ENCODE measurements at places on chromosomes 7 and 10.

GRCh38 chr7:25009257-25009656 is 29.3 kb upstream of the OSBPL3 start:
- DNase-seq = no peak

DNA sequence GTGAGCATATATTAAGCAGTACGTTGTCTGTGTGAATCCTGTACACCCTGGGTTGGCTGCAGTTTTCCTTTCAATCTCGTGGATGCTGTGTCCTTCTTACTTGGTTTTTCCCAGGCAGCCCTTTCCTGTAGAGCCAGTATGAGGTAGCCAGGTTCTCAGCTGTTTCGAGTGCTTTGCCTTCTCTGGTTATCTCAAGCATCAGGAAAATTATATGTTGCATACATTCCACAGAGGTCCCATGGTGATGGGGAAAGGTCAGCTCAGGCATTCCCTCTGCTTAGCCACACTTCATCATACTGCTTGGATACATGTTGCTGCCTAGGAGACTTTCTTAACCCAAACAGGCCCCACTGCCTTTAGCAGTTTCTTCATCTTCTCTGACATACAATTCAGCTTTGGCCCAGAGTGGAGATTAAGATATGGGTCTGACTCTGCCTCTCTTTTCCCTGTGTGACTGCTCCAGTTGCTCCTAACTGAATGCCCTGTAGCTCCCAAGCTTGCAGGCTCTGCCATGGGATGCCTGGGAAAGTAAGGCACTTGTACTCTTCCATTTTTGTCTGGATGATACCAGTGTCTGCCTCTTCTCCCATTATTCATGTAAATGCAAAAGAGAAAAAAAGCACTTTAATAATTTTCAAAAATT is 11.3 kb downstream of the GNAI1 start:
- DNase-seq = no peak

- no peak for DNase-seq
These were observed 40.2 kb upstream of the KLF6 start for GRCh38 chr10:3825244-3825643.

DNA sequence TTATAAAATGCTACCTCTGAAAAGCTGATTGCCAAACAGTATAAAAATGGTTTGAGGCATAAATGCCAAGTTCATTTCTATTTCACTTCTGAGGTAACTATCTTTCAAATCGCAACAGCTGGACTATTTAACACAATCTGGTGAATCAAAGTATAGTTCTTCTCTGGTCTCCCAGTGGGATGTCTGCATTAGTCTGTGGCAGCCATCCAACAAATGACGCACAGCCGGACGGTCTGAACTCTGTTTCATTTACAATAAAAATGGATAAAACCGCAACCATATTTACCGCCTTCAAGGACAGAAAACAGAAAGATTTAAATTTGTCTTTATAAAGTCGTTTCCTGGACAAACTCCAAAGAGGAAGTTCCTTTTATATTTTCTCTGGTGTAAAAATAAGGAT is 41.9 kb downstream of the ENO4 start:
- no peak for DNase-seq

DNA sequence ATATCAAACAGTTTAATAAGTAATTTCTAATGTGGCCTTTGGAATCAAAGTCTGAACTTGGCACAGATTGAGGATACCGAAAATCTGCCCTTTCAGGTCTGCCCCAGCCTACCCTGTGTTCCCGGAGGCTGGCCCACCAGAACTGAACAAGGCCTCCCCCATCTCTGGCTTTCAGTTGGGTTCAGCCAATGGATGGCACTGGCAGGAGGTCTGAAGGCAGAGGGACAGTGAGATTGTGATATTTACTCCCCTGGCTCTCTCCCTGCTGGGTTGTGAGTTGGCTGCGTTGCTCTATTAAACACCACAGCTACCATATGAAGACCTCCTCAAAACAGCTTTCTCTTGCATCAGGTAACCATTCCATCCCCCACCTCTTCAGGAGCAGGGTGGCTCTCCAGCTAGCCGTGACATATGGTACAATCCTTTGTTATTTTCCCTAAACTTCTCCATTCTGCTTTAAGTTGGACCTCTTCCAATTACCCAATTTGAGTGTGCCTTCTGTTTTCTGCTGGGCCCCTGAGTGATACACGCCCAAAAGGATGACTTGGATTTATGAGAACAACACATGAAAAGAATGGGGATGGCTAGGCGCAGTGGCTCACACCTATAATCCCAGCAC is 28.1 kb downstream of the DNMBP start:
- no peak for DNase-seq

GRCh38 chr10:71657604-71658466 is 61.7 kb downstream of the C10orf105 start:
- no peak for DNase-seq

DNA sequence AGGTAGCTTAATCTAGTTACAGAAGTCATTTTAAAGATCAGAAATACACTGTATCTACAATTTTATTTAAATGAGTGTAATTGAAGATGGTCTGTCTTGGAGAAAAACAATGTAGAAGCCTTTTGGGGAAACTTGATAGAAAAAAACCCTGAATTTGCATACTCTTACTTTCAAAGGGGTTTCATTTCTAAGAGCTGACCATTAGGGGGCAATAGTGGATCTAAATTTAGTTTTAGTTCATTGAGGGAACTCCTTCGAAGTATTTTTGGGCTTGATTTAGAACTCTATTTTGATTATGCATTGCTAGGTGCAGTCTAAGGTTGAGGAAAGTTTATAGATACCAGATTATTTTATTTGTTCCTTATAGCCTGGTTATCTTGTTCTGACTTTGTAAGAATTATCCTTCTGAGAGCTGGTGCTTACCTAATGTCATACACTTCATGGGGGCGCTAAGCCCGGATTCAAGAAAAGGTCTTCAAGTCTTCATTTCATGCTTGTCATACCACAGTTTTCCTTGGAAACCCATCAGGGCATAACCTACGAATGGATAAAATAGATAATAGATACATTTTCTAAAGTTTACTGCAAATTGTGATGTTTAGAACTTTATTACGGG is 69.1 kb upstream of the MXI1 start:
- no peak for DNase-seq

GRCh38 chr10:31315453-31315852 is 3.6 kb upstream of the ZEB1 start:
- DNase-seq = no peak

DNA sequence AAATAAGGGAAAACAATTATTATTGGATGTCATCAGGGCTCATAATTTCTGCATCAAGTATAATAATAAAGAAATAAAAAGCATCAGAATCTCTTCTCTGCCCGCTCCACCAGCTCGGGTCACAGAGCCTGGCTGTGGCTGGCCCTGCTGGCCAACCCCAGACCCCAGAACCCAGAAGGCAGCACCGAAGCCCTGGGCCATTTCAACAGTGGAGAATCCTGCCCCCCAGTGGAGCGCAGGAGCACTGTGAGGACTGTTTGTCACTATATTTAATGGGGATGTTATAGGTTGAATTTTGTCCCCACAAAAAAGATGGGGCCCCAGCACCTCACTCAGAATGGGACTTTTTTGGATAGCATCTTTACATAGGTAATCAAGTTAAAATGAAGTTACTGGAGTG is 27.3 kb downstream of the DENND11 start:
- DNase-seq = no peak

DNA sequence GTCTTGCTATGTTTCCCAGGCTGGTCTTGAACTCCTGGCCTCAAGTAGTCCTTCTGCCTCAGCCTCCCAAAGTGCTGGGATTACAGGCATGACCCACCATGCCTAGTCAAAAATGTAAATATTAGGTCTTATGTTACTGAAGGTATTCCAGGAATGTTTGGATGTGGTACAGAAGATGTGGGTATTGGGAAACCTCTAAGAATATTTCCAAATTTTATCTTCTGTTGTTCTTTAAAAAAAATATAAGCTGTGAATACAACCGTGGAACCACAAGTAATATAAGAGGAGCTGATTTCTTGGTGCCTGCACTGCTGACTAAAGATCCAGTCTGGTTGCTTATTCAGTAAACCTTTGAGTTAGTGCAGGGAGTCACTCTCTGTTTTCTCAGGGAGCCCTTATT is 178.3 kb downstream of the AUTS2 start:
- no peak for DNase-seq

DNA sequence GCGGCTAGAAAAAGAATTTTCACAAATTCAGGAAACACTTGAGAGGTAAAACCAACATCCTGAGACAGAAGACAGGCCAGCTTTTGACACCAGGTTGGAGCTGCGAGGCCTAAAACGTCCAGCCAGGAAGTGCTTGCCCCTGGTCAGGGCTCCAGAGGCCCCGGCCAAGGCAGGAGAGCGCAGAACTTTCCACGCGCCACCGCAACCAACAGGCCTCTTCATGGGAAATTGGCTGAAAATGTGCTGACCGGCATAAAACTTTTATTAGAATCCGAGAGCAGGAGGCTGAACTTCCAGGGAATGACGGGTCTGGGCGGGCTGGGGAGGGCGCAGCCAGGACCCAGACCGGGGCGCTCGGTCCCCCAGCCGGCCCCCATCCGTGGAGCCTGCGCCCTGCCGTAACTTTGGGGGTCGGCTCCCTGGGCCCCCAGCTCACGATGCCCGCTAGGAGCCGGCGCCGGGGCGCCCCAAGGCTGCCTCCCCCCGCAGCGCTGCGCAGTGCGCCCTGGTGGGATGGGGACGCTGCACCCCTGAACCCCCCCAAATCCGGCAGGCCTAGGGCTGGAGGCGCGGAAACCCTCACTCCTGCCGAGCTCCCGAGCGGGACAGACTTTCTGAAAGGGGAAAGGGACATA is 414.0 kb upstream of the MKI67 start:
- DNase-seq = no peak

- DNase-seq = peak; percentile 26
These were observed 421.4 kb downstream of the SDK1 start for GRCh38 chr7:3722396-3722922.

DNA sequence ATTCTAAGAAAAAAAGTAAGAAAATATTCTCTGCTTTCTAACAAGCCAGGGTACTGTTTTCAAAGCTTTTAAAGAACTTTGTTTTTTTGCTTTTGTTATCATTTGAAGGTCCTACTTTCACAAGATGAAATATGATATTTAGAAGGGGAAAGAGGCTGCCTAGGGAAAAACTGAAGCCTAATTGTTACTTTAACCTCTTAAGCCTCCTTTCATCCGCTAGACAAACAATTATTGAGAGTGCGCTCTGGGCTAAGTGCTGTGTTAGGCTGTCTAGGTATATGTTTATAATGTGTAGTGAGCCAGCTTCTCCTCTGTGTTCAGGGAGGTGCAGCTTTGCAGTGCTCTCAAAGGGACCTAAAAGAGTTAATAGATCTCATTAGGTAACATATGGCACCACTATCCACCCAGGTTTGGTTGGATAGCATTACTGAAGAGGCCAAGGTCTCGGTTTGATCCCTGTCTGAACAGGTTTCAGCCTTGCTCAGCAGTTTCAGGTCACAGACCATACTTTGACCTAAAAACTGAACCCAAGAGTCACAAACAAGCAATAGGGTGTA is 17.9 kb downstream of the PDK4 start:
- DNase-seq = no peak

- DNase-seq = no peak
These were observed 104.7 kb upstream of the PCDH15 start for GRCh38 chr10:54905578-54906192.

GRCh38 chr7:34886856-34887255 is 150.4 kb downstream of the DPY19L1 start:
- no peak for DNase-seq

DNA sequence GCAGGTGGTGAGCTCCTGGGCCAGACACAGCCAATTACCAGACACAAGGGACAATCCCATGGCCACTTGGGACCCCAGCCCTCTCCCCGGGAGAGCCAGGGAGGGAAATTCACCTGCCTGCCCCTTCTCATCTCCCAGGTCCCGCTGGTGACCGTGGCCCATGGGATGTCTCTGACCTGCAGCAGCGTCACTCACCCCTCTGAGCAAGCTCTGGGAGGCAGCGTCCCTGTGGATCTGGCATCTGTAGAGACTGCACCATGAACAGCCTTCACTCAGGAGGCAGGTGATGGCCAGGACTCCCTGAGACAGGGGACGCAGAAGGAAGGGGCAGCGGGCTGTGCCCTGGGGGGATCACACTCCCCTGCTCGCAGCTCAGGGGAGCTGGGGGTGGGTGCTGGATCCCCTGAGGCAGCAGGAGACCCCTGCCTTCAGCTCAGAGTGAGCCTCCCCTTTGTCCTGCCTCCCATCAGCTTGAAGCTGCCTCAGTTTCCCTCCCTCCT is 90.8 kb downstream of the FOXL3 start:
- DNase-seq = no peak

GRCh38 chr7:79410345-79410744 is 43.1 kb downstream of the MAGI2 start:
- no peak for DNase-seq

DNA sequence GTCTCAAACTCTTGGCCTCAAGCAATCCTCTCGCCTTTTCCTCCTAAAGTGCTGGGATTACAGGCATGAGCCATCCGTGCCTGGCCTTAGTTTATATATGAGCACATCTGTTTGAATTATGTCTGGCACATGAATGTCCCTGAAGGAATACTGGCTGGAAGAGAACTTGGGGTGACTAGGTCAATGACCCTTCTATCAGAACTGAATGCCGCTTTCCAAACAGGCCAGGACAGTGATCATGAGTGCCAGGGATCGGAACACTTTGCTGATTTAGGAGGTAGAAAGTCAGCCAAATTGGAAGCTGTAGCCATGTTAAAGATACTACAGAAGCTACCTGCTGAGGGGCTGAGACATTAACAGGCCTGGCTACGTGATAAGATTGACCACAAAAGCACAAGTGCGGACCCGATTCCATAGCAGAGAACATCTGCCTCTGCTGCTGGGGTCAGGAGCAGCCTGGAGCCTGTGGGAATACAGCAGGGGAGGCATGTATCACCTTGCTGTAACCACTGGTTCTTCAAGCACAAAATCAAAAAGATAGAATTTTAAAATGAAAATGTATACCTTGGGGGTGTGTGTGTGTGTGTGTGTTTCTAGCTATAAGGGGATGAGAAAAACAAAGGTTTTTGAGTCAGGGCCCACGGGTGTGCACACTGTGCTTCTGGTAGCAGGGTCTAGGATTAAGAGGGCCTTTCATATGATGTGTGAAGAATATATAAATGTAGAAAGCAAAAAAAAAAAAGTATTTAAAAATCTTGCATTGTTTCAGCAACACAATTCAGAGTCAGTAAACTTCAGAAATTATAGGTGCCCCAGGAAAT is 293.7 kb downstream of the BBS9 start:
- no peak for DNase-seq

GRCh38 chr7:110507369-110507768 is 583.6 kb upstream of the LRRN3 start:
- DNase-seq = no peak

DNA sequence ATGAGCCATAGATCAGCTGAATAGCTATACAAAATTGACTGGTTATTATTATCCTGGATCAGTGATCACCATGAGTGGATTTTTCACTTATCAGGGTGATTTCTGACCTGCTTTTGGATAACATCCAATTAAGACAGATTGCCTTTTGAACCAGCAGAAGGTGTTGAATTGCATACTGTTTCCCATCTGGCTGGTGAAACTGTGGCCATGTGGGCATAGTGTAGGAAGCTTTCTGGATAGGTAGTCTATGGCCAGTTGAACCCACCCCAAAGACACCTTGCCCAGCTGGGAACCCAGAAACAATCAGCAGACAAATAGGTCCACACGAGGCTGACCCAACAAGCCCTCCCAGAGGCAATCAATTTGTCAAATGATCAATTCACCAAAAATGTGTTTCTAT is 29.3 kb downstream of the DNAJC12 start:
- no peak for DNase-seq

- DNase-seq = no peak
These were observed 216.2 kb downstream of the KIAA1217 start for GRCh38 chr10:24425151-24425550.
